ENCODE measurements at places on chromosomes 16 and 17.

DNA sequence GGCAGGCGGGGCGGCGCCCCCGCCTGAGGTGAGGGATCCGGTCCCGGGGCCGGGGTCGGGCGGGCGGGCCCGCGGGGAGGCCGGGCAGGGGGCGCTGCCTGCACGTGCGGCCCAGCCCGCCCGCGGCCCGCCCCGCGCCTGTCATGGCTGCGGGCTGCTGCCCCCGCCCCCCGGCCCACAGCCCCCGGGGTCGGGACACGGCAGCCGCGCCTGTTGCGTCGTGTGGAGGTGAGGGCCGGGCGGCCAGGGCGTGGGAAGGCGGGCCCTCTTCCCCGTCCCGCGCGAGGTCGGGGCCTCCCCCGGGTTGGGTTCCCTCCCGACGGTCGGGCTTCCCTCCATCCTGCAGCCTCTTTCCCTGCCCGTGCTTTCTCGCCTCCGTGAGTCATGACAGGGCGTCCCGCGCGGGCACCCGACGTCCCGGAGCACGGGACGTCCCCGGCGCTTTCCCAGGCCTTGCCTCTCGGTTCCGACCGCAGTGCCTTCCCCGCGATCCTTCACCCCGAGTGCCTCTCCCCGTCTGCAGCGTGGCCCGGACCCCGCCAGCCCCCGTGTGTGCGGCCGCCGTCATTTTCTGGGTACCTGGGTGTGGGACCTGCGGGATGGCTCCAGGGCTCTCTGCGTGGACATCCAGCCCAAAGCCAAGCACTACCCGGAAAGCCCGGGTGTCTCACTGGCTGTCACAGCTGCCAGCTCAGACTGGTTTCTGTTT is 76.7 kb downstream of the CHD9 start:
- peak; percentile 78 for DNase-seq

DNA sequence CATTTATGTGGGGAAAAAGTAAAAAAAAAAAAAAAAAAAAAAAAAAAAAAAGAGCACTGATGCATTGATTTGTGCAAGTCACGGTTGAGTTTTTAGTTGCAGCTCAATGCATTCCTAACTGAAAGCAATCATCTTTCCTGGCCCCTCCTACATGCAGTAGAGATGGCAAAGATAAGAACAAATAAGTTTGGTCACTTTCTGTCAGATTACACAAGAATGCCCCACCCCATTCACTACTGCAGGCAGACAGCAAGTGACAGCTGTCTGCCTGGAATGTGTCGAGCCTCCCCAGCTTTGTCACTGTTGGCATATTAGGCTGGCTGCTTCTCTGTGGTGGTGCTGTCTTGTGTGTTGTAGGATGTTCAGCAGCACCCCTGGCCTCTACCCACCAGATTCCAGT is 243.5 kb downstream of the FOXL1 start:
- DNase-seq: no peak

DNA sequence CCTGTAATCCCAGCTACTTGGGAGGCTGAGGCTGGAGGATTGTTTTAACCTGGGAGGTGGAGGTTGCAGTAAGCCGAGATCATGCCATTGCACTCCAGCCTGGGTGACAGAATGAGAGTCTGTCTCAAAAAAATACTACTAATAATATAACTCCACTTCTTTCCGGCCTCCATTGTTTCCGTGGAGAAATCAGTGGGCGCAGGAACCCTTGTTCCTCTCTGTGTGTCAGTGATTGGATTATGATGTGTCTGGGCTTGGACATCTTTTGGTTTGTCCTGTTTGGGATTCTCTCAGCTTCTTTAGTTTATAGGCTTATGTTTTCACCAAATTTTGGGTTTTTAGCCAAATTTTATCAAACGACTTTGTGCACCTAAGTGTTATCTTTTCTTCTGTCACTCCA is 36.8 kb downstream of the ACSF3 start:
- no peak for DNase-seq

DNA sequence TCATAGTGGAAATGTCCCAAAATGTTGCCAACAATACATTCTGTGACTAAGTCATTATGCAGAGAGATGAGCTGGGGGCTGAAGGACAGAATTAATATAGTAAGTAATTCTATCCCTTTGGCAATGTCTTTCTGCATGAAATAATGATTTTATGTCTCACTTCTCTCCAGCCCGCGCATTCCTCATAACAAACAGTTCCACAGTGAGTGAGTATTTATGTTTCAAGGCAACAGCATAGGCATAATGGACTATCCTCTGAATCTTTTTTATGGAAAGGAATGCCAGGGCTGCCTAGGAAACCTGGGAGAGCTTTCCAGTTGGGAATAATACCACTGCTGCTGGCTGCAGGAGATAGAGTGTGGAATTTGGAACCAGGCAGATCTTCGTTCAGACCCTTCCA is 477.7 kb downstream of the HS3ST4 start:
- no peak for DNase-seq

DNA sequence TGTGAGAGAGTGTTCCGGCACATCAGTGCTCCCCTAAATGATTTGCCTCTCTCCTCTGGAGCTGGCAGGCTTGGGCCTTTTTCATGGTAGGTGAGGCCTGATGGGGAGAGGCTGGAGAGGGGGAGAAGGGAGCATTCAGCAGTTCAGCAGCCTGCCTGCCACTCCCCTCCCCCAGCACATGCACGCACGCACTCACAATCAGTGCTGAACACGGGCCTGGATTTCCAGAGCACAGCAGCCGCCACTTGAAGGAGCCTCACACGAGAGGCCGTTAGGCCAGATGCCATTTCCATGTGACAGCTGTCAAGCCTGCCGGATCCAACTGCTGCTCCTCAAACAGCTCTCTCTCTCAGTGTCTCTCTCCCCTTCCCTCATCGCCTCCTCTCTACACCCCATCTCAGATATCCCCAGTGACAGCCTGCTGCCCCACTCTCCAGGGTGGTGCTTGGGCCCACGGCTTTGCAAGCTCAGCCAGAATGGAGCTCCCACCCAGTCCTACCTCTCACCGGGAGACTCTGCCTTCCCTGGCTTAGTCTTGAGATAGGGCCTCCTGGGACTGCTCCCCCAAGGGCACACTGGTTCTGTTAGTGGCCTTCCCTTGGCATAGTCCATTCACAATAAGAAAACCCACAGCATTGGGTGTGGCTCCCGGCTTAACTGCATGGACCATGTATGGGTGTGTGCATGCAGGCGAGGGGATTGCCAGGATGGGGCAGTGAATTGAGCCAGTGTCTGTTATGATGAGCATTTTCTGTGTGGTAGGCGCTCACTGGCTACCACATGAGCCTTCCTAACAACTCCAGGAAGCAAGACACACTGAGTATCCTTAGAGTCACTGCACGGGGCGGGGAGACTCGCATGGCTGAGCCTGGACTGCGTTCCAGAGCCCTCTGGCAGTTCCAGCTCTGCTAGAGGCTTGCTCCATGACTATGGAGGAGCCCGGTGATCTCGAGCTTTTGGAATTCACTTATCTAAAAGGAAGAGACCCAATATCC is 226.2 kb downstream of the CCDC182 start:
- DNase-seq: no peak

- no peak for DNase-seq
These were observed 256.6 kb upstream of the KCNJ16 start for GRCh38 chr17:69818467-69818866.

- no peak for DNase-seq
These were observed 91.1 kb downstream of the SMG6 start for GRCh38 chr17:2212400-2212981.

DNA sequence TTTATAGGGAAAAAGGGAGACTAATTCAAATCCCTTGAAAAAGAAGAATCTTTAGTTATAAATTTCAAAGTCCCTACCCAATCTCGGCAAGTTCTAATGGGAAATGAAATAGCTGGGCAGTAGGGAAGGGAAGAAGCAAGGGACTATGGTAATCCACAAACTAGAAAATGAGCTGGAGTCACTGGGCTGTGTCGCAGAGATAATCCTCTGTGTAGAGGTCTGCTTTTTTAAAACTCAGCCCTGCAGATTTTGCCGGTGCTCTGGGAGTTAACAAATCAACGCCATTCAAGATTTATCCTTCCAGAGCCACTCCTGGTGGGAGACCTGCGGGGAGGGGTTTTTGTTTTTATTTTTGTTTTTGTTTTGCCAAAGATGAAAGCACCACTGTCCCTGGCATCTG is 20.8 kb downstream of the SNX11 start:
- DNase-seq: no peak

GRCh38 chr17:16287563-16288027 is 65.7 kb downstream of the CENPV start:
- DNase-seq: peak; percentile 50

GRCh38 chr16:87093804-87094555 is 223.2 kb downstream of the C16orf95 start:
- no peak for DNase-seq

DNA sequence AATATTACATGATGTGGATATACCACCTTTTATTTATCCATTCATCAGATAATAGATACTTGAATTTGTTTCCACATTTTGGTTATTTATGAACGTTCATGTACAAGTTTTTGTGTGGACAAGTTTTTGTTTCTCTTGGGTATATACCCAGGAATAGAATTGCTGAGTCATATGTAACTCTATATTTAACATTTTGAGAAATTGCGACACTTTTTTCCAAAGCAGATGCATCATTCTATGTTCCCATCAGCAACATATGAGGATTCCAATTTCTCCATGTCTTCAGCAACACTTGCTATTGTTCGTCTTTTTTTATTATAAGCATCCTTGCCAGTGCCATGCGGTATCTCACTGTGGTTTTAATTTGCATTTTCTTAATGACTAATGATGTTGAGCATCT is 93.9 kb downstream of the GSG1L start:
- DNase-seq: no peak

DNA sequence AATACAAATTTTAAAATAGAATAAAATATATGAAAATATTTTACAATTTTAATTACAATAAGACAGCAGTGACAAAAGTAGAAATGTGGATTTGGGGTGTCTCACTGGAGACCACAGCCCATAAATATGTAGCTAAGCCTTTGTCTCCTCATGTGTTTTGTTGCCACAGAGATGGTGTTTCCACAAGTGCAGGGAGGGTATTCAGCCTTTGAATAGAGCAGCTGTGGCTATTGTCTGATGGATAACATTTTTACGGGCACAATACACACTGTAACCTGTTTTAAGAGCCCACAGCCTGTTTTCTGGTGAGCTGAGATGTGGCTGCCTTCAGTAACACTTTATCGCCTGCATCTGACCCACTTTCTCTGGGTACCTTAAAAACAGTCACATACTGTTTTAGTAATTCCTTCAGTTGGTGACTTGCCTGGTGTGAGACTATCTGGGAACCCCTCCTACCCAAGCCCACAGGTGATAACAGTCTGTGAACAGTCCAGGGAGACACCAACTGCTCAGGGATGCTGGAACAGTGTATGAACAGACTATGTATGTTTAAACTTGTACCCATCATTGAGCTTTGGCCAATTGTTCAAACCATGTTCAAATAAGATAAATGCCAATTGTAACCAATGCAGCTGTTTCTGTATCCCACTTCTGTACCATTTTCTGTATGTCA is 7.8 kb upstream of the AHSP start:
- no peak for DNase-seq

GRCh38 chr16:28309811-28310311 is 17.5 kb downstream of the SBK1 start:
- no peak for DNase-seq

GRCh38 chr16:14011846-14012245 is 59.3 kb upstream of the MRTFB start:
- DNase-seq: no peak

DNA sequence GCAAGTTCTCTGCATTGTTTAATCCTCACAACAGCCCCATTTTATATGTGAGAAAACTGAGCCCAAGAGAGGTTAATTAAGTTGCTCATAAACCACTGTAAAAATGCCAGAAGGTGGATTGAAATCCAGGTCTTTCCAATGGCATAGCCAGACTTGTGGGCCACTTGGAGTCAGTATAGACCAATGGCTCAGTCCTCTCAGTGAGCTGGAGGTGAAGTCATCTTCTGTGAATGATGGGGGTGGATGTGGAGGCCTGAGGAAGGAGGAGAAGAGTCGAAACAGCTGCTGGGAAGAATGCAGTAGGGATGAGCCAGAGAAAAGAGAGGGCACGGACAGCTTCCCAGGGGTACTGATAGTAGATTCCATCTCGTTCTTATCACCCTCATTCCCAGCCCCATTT is 213.4 kb downstream of the SOX9 start:
- DNase-seq: no peak

DNA sequence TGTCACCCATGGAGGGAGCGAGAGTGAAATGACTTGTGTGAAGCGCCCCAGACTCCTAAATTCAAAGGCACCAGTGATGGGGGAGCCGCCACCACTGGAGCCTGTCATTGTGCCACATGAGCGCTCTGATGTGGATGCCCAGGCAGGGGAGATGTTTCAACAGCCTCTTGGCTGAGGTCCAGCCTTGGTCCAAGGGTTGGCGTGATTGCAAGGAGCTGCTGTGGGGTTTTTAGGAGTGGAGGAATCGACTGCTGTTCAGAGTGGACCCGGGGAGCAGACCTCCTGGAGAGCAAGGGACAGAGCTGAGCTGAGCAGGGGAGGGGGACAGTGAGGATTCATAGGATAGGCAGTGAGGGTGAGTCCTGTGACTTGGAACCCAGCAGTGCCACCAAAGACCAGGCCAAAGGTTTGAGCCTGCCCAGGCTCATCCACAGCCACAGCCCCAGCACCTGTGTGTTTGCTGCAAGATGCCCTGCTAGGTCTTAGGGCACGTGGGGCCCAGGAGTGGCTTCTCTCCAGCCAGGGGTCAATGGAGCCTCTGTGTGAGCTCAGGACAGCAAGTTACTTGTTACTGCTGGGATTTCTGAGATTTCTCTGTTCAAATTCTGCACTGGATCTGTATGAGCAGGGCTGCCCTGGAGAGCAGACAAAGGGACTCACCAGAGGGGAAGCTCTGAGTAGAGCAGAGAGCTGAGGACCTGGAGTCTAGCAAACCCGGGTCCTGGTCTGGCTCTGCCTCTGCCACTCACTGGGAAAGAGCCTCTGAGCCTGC is 20.3 kb downstream of the RHBDL3 start:
- peak; percentile 54 for DNase-seq

DNA sequence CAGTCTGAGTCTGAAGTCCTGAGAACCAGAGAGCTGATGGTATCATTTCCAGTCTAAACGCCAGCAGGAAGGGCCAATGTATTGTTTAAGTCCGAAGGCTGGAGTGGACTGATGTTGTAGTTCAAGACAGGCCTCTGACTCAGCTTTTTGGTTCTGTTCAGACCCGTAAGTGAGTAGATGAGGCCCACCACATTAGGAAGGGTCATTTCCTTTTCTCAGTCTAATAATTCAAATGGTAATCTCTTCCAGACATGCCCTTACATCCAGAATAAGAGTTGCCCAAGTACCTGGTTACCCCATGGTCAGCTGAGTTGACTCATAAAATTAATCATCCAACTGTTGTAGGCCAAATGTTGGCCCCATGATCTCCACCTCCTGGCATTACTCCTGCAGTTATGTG is 442.6 kb upstream of the HSBP1 start:
- no peak for DNase-seq

DNA sequence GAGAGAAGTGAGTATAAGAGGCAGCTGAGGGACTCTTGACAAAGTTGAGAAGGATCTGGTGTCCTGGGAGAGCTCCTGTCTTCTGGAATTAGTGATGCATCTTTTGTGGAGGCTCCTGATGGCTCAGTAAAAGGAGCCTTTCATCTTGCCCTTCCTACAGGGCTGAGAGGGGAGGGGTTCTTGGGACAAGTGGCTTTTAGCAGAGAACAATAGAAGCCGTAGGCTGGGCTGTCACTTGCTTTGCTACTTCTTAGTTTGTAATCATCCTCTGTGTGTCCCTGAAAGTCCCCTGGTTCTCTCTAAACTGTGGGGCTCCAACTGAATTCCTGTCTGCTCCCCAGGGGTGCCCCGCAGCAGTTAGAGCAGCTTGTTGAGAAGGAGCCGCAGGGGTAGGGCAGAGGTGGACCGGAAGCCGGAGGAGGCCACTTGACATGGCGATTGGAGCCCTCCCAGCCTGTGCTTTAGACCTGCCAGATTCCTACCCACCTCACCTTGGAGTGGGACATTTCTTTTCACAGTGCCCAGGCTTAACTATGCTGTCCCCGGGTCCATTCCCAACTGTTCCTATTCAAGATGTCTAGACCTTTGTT is 85.1 kb downstream of the PRKCA start:
- no peak for DNase-seq
